MCF 10A (cell line): ENCODE measurements at places on chromosomes 5 and 9.
A peak's percentile ranks its signal among the peaks of the same experiment; 100 is the strongest.

DNA sequence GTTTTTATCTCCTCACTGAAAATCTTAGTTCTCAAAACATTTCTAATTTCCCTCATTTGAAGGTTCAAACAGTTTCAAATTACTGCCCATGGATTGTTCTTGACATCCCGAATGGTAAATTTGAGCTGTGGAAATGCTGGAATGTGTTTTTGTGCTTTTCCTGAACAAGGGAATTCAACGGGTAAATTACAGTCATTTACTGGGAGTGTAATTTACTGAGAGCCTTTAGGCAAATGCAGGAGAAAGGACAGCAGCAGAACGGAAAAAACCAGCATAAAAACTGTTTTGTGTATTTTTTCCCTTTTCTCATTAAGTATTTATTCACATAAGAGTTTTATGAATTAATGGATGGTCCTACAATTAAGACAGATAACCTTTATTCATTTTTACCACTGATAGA is 139.2 kb downstream of the PBX3 start:
- no peak for DNase-seq

GRCh38 chr9:121182989-121183388 is 18.7 kb downstream of the RAB14 start:
- no peak for DNase-seq

- DNase-seq: no peak
Measured at GRCh38 chr9:102855641-102856040, 139.5 kb upstream of the CYLC2 start.

DNA sequence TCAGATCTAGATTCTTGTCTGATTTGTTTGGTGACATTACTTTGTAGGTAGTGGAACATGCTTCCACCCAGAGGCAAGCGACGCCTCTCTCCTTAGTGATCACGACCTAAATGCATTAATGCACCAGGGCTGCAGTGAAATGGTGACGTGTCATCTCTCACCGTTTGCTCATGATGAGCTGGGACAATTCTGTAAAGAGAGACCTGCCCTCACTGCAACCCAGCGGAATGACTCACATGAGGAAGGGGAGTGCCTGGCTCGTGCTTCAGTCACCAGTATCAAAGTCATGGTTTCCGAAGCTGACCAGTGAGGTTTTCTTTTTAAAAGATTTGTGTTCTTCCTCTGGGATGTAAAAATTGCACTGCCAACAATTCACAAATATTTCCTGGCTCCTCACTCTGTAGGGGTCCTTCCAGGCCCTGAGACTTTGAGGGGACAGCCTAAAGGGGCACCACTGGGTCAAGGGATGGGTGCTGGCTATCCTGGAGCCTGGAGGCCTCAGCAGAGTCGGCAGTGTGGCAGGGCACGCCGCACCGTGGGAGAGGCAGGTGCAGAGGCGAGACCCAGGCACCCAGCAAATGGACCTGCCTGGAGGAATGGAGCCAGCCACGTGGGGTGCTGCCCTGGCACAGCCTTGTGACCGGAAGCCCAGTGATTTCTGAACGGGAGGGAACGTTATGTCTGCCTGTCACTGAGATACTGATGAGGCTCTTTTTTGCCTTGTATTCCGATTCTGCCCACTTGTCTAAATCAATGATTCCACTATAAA is 17.3 kb downstream of the QSOX2 start:
- peak; percentile 78 for DNase-seq

DNA sequence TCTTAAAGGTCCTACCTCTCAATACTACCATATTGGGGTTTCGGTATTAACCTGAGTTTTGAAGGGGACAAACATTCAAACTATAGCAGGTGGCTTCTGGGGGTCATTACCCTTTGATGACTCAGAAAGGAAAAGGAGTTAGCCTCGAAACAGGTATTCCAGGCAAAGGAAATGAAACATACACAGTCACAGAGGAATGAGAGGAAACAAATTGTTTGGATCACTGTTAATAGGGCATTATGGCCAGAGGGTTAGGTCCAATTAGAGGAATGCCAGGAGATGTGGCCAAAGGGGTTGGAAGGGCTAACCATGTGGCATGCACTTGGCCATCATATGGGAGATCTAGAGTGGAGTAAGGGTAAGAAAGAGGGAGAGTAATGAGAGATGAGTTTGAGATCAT is 23.9 kb upstream of the NIM1K start:
- no peak for DNase-seq

GRCh38 chr9:120412425-120412951 is 167.5 kb downstream of the CDK5RAP2 start:
- peak; percentile 11 for DNase-seq

DNA sequence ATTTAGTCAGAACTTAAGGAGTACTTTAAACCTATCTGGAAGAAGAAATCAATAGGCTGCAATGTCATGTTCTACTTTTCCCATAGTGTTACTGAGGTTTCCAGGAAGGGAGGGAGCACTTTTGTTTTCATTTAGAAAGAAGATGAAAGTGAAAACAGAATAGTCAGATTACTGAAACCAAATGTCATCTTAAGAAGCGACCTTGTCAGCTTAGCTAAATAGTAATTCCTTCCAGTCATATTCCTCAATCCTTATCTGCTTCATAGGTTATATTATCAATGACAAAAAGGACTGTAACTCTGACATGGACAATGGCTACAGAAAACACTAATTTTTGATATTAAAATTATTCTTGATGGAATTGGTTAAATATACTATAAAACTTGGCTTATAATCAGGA is 27.7 kb downstream of the SAR1B start:
- no peak for DNase-seq

GRCh38 chr5:63081402-63081801 is 502.8 kb downstream of the LRRC70 start:
- DNase-seq: peak; percentile 3

DNA sequence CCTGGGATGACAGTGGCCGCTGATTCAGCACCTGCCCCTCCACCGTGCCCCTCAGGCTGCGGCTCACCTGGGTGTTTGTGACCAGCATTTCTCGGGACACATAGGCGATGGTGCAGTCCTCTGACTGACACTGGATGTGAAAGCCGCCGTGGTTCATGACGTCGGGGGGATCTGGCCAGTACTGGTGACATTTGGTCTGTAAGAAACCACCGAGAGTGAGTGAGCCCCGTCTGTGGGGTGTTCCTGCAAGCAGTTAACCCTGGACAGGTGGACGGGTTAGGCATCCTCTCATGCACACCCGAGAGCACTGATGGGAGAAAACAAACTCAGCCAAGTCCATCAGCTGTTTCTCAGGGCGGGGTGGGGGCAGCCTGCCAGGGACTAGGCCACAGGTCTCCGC is 62.5 kb upstream of the EPB41L4B start:
- DNase-seq: no peak

DNA sequence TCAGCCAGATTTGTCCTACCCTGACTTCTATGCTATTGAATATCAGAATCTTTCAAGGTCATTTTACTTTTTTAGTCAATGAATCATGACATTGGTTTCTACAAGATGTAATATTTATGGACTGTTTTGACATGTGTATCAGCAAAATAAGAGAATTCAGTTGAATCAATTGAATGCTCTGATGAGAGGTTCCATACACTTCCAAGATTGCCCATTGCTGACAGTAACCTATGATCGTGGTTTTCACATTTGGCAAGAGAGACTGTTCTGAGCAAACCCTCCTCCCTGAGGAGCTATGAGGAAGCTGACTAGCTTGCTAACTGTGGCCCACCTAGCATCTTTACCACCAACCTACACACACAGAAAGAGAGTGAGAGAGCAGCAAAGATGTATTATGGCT is 56.7 kb upstream of the FST start:
- DNase-seq: no peak

- no peak for DNase-seq
Measured at GRCh38 chr5:159052401-159053011, 47.2 kb downstream of the EBF1 start.

DNA sequence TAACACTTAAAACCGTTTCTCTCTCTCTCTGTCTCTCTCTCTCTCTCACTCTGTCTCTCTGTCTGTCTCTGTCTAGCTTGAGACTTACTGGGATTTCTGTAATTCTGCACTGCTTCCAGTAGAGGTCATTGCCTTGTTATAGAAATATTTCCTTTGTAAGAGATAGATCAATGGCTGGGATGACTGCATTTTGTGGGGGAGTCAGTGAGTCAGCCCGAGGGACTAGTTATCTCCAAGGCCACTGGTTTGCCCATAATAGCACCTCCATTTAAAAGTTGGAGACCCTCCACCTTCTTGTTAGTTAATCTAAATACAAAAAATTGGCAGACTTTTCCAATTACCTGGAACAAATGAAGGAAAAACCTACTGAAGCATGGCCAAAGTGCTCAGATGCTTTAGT is 547.2 kb downstream of the LRRC70 start:
- peak; percentile 59 for DNase-seq

DNA sequence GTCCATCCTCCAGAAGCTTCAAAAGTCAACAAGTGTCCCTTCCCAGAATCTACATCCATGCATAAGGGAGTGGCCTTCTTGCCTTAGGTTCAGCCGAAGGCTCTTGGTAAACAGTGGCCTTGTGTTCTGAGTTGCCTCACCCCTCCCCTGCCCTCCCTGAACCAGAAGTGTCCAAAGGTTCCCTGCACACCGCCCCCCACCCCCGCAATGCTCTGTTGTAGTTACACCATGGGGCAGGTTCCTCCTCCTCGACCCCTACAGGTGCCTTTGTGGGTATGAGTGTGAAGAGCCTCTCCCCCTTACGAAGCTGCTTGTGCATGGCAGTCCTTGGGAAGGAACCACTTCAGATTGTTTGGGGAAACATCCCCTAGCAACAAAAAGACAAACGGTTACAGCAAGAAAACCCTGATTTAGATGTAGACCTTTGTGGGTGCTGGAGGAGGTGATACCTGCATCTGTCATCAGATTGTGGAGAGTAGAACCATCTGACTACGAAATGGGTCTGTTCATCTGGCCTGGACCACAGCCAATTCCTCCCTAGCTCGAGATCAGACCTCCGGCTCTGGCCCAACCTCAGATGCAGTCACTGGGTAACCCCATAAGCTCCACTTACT is 7.1 kb downstream of the SPACA9 start:
- DNase-seq: no peak

- no peak for DNase-seq
Measured at GRCh38 chr9:127384901-127385300, 12.1 kb upstream of the SLC2A8 start.

- no peak for DNase-seq
Measured at GRCh38 chr5:107500347-107500746, 170.4 kb downstream of the EFNA5 start.

DNA sequence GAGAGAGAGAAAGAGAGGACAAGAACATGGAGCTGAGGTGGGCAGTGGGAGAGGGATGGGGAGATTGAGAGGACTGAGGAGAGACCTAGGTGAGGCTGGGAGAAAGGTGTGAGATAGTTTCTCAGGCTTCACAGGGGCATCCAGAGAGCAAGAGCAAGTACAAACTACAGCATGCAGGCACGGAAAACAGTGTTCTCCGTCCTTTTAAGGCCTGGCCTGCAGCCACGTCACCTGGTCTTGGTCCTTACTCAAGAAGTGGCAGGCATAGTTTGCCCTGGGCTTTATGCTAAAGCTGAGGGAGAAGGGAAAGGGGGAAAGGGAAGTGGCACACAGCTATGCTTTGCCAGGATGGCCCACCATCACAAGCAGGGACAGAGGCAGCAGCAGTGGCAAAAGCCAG is 65.7 kb downstream of the SIL1 start:
- DNase-seq: no peak

GRCh38 chr9:78919701-78920100 is 622.8 kb downstream of the PSAT1 start:
- peak; percentile 72 for DNase-seq

DNA sequence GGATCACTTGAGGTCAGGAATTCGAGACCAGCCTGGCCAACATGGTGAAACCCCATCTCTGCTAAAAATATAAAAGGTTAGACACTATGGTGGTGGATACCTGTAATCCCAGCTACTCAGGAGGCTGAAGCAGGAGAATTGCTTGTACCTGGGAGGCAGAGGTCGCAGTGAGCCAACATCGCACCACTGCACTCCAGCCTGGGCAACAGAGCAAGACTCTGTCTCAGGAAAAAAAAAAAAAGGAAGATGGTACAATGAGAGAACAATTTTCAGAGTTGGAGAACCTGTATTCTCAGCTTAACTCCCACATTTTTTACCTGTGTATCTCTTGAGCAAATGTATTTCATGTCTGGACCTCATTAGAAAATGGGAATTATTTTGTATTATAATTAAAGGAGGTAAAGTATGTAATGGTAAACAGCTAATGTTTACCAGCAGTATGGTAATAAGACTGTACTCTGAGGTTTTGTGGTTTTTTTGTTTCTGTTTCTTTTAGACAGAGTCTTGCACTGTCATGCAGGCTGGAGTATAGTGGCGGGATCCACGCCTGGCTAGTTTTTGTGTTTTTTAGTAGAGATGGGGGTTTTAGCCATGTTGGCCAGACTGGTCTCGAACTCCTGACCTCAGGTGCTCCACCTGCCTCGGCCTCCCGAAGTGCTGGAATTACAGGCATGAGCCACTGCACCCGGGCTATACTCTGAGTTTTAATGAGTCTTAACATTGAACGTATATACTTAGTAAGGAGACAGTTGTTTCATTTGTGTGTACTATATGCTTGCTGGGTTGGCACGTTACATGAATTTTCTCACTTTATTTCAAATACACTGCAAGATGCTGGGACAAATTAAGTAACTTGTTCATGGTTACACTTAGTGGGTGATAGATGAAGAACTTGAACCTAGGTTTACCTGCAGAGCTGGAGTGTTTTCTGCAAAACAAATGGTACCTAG is 16.2 kb downstream of the UHRF2 start:
- DNase-seq: no peak

- no peak for DNase-seq
Measured at GRCh38 chr5:150024346-150024984, 23.9 kb downstream of the HMGXB3 start.

- peak; percentile 20 for DNase-seq
Measured at GRCh38 chr5:11904265-11904906, at the start of gene CTNND2. CTNND2 (minus strand) TSS chr5:11904446; CDS start chr5:11903853, 593 bp downstream.

DNA sequence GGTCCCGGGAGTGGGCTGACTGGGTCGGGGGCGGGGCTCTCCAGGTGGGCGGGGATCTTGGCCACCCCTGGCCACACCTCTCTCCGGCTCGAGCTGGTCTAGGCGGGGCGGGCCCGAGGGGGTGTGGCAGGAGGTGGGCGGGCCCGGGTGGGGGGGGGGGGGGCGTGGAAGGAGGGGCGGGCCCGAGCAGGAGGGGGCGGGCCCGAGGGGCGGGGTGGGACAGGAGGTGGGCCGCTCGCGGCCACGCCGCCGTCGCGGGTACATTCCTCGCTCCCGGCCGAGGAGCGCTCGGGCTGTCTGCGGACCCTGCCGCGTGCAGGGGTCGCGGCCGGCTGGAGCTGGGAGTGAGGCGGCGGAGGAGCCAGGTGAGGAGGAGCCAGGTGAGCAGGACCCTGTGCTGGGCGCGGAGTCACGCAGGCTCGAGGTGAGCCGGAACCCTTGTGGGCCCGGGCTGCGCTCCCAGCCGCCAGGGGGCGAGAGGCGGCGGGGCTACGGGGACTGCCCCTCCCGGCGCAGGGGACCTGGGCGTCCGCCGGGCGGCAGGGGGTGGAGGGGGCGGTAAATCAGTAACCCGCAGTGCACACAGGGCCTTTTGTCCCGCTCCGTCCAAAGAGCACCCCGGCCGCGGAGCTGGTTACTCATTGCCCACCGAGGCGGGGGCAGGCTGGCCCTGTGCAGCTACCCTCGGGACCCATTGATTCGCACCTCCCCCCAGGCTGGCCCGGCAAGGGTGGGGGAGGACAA is at the start of gene FGFR4:
TSS of gene FGFR4 (plus strand) at position 262 of the 744 bp plus-strand sequence. CDS start 2,688 bp downstream, outside the sequence.
- DNase-seq: peak; percentile 80

- DNase-seq: no peak
Measured at GRCh38 chr5:101047181-101047580, 144.1 kb upstream of the ST8SIA4 start.

GRCh38 chr5:113495422-113495841 is 7.2 kb upstream of the MCC start:
- peak; percentile 38 for DNase-seq
